Stimulated activated CD8-positive, alpha-beta memory T cell treated with anti-CD3 and anti-CD28 coated beads, Interleukin-4, amount 100 ng/mL, for 48 hours (primary cell): ENCODE measurements at places on chromosomes 1 and 21.

- peak; percentile 41 for DNase-seq
These were observed 10.6 kb upstream of the HLCS start for GRCh38 chr21:36976882-36977651.

GRCh38 chr1:25771221-25772114, 28.5 kb upstream of the SELENON start:
- DNase-seq: peak; percentile 40

- DNase-seq: no peak
These were observed 98.9 kb downstream of the PGBD5 start for GRCh38 chr1:230326971-230327891.

- DNase-seq: no peak
These were observed 2.2 kb upstream of the FBLIM1 start for GRCh38 chr1:15756143-15757015.

- no peak for DNase-seq
These were observed 27.2 kb downstream of the MRPL37 start for GRCh38 chr1:54227091-54227602.
